Left lung (tissue), 14 donors: ENCODE measurements at places on chromosomes 1 and 21.

GRCh38 chr21:28712411-28712810 lies 280.3 kb downstream of the LTN1 start:
- no peak for DNase-seq

DNA sequence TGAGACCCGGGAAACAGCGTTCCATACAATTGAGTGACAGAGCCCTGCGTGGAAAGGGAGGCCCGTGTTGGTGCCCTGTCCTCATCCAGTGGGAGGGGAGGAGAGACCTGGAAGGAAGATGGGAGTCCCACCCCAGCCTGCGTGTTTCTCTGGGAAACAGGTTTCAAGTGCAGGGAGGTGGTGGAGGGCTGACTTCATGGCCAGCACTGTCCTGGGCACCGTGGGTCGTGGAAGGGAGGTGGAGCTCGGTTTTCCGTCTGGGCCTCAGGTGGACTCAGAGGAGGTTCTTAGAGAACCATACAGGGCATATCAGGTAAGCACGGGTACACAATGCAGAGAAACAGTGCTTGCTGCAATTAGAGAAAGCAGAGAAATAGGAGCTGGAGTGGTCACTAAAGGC lies 222.6 kb downstream of the CAMTA1 start:
- no peak for DNase-seq

GRCh38 chr1:32872192-32872460 lies 1.4 kb upstream of the FNDC5 start:
- DNase-seq: no peak

DNA sequence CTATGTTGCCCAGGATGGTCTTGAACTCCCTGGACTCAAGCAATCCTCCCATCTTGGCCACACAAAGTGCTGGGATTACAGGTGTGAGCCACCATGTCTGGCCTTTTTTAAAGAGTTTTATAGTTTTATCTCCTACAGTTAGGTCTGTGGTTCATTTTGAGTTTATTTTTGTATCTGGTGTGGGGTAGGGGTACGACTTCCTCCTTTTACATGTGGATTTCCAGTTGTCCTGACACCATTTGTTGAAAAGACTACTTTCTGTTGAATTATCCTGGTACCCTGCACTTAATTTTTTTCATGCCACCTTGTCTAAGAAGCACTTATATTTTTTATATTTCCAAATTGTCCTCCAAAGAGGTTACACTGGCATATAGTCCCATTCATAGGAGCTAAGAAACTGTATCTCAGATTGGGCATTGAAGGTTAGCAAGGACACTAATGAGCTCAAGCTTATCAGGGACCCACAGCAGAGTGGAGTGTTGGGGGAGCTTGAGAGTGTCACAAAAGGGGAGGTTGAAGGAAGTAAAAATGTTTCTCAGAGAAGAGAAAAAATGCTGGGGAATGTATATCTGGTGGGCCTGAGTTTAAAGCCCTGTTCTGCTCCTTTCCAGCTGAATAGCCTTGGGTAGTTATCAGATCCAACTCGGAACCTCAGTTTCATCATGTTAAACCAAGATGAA lies 23.4 kb upstream of the MEF2D start:
- DNase-seq: no peak

DNA sequence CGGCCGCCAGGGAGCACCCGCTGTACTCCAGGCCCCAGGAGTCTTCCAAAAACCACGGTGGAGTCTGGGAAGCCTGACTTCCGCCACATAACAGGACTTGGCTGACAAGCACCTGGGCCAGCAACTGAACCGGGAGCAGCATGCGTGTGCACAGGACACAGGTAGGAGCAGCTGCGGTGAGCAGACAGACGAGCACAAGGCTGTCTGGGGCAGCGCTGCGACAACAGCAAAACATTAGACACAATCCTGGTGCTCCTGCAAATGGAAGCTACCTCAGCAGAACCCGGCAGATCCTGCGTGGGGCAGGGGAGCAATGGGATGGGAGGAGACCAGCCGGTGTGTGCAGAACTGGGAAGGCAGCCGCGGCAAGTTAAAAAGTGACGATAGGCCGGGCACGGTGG lies 80.4 kb downstream of the NPHP4 start:
- DNase-seq: no peak

- DNase-seq: no peak
Observed at GRCh38 chr1:216095400-216095799, 327.8 kb downstream of the USH2A start.

DNA sequence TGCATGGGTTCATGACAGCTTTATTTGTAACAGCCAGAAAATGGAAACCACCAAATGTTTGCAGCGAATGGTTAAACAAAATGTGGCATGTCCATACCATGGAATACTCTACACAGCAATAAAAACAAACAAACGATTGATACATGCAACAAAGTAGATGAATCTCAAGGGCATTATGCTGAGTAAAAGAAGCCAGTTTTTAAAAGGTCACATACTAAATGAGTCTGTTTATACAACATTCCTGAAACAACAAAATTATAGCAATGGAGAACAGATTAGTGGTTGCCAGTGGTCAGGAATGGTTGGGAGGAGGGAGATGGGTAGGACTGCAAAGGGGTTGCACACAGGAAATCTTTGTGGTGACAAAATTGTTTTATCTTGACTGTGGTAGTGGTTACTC lies 202.4 kb upstream of the UBE2U start:
- DNase-seq: no peak

- DNase-seq: no peak
Observed at GRCh38 chr21:36463991-36464390, 15.9 kb downstream of the CLDN14 start.

- DNase-seq: no peak
Observed at GRCh38 chr1:40815420-40815819, 31.8 kb downstream of the KCNQ4 start.

DNA sequence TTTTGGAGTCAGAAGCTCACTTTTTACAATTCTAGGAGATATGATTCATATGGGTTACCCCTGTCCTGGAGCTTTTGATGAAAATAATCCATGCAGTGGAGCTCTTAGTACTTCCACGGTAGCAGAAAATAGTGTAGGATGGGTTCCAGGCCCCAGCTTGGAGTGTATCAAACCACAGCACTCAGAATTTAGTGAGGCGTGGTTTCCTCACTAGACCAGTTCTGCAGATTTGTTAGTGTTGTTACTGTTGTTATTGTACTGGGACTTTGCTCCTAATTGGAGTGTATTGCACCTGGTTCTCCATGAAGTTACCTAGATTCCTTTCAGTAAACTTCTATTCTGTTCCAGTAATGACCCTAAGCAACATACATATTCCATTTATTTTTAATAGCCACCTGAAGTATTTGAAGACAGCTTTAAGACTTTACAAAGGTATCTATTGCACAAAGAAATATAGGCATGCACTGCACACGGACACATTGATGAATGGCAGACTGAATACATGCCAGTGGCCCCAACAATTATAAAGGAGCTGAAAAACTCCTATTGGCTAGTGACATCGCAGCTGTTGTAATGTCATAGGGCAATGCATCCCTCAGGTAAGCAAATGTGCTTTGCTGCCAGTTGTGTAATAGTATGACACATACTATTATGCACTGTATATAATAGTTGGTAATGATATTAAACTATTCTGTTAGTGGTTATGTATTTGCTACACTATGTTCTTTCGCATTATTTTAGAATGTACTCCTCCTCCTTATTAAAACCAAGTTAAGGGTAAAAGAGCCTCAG lies 1058.0 kb downstream of the KCNT2 start:
- no peak for DNase-seq

DNA sequence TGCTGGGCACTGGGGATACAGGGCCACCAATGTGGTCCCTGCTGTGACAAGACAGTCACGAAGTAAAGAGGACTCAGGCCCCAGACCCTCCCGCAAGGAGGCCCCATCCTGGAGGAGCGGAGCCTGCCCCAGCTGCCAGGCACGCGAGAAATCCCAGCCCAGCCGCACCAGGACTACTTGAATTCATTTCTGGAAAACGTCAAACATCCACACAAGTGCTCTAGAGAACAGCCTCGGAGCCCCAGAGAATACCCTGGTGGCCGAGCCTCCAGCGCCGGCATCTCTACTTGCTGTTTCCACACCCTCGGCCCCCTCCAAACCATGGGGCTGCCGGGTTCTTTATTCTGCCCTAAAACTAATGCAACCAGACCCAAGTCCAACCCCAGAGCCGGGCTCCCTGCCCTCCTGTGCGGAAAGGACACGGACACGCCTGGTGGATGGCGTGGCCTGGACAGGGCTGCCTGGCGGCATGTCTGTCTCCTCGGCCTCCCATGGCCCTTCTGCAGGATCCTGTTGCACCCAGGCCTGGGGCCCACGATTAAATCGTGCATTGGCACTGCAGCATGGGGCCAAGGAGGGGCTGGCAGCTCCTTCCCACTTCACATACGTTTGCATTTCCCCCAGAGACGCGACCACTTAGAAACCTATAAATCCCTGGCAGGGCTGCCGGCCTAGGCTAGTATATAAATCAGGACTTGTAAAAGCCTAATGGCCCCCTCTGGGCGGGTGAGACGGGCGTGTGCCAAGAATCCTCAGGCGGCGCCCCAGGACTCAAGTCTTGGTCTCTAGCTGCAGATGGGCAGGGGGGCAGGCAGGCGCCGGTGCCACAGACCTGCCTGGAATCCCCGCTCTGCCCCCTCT lies 41.2 kb downstream of the DMRTB1 start:
- DNase-seq: no peak

DNA sequence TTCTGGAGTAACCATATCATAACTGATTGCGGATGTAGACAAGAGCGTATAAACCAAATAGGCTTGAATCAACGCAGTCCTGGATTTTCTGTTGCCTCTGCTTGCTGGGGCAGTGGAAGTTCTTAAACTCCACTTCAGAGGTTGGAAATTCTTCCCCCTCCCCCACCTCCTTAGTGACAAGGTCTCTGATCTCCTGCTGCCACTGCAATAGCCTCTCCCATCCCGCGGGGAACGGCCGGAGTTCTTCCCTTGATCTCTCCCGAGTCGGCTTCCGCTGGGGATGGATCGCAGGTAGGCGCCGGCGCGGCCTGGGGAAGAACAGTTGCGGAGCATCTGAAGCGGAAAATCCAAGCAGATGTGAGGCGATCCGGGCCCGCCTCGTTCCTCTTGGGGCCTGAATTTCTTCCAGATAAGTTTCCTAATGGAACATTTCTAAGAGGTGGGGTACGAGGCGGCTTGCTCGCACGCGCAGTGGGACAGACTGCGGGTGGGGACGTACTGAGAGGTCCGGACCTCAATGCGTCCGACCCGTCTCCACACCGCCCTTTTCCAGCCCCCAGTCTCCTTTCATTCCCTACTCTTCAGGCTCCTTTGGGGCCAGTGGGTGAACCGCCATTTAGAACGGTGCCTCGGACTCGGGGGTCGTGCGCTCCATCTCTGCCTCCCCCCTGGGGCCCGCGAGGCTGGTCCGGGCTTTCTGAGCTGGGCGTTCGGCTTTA lies 3.1 kb upstream of the SIM2 start:
- no peak for DNase-seq

DNA sequence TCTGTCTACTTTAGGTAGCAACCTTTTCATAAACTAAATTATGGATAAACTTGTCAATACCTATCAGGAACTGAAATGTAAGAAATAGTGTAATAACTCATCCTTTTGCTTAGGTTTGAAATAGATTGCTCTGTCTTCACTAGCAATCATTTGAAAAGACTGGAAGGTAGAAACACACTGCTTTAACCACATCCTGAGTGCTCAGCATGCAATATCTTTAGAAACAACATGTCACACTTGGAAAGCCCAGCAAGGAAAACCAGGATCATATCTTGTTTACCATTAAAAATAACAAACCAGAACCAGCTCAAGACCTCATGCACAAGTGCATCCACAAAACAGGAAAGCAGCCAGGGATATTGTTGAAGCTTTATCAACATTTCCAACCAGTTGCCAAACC lies 3.6 kb downstream of the KCNJ6 start:
- DNase-seq: no peak

- no peak for DNase-seq
Observed at GRCh38 chr1:86464819-86465218, 3.9 kb upstream of the CLCA1 start.

- DNase-seq: no peak
Observed at GRCh38 chr1:23448846-23449245, 24.3 kb upstream of the TCEA3 start.

DNA sequence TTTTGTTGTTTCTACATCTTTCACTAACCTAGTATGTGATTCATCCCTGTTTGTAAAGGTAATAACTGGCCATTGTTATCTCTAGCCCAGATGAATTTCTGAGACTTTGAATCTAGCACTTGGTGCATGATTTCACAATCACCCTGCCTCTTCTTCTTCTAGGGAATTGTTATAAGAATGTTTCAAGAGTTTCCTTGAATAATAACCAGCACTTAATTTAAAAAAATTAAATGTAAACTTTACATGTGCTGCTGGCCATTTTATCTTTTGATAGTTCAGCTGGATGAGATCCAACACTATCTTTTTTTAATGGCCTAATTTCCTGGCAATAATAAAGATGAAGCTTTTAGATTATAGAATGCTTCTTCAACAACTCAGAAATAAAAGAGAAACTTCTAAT lies 31.8 kb downstream of the UBE2U start:
- peak; percentile 65 for DNase-seq

DNA sequence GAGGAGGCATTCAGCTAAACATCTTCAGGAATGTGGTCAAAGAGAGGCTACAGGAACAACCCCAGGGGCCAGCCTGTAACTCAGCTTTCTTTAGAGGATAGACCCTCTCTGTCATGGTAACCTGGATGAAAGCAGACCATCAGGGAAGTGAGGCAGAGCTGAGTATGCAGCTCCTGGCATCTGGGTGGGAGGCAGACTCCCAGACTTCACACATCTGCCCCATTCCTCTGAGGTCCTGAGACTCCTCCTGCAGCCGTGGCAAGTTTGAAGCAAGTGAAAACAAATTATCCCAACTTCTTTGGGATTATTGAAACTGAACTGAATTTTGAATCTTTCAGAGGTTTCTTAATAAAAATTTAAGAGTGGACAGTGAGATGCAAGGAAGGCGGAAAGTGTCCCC lies 126.1 kb upstream of the KIAA0040 start:
- DNase-seq: no peak

GRCh38 chr21:39502631-39503030 lies 50.9 kb downstream of the SH3BGR start:
- DNase-seq: no peak

DNA sequence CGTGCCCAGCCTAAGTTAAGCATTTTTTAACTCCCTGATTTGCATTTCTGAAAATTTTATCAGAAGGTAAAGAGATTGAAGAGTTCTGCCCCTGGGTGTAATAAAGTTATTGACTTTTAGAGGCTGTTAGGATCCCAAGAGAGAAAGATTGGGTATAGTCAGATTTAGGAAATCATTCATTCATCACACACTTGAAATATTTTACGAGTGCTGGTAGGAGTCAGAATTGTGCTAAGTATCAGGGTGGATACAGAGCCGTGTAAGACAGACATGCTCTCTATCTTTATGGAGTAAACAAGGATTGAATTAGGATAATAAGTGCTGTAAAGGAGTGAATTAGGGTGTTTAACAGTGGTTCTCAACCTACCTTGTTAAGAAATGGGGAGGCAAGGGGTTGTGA lies 3.0 kb downstream of the SZT2 start:
- no peak for DNase-seq
